ENCODE measurements at places on chromosomes 7 and 10.

- DNase-seq = peak; percentile 39
Observed at GRCh38 chr7:99375070-99375807, 709 bp downstream of the ARPC1B start.

DNA sequence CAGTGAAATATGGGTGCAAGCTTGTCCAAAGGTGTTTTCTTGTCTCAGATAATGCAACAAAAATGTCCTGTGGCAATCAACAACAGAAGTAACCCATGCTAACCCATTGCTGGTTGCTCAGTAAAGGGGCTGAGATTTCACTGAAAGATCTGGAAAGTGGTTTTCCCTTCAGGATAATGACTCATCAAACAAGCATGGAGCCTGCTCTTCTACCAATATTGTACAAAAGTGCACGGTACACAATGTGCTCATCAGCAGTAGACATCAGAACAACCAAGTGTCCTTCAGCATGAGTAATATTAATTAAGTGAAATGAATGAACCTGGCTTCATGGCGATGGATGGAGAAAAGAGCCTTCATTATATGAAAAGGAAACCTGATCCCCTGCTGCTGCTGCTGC is 287.1 kb upstream of the NEBL start:
- no peak for DNase-seq

GRCh38 chr10:33368086-33368485 is 33.6 kb upstream of the NRP1 start:
- DNase-seq = no peak

DNA sequence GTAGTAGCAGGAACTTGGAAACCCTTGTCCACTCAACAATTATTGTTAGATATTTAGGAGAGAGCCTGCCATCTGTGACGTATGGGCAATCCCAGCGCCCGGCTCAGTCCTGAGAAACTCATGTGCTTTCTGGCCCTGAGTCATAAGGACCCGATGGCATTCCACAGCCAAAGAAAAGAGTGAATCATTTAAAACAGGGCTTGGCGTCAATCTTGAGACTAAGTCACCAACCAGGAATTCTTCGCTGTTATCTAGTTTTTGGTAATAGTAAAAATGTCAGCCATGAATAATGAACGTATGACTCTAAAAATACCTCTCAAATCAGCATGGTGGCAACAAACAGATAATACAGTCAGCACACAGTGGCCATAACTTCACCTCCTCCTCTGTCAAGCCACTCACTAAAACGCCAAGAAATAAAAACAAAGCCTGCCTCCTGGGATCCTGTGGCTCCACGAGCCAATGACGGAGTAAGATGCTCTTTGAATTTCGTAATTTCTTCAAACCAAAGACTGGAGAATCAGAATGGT is 140.8 kb downstream of the ADAM12 start:
- no peak for DNase-seq

DNA sequence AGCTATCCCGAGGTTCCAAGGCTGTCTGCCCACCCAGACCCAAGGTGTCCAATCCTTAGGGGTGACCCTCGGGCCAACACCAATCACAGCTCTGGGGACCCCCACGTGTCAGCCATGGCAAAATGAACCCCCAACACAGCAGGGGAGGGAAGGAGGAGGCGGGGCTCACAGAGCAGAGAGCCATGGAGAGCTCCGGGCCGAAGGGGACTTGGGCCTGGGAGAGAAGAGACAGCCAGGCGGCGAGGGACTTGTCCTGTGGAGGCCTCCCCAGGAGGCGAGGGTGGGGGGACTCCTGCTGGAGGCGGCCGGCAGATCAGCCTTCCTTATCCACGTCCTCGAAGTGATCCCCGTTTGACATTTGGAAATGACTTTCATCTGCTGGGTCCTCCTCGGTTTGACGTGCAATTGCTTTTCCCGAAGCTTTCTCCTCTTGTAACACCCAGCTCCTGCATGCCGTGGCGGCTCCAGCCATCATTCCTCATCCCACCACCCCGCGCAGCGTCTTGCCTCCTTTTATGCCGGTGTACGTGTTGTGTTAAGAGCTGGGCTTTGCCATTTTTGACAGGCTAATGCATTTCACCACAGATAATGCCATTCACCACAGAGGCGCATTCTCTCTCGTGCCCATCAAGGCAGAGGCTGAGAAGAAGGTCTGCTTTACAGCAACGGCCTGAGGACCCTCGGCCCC is 337.4 kb downstream of the DNAJB6 start:
- no peak for DNase-seq

GRCh38 chr7:26425655-26426054 is 134.0 kb downstream of the SNX10 start:
- DNase-seq = no peak
